ENCODE measurements at places on chromosomes 6 and 20.

- DNase-seq = no peak
These were observed 55.7 kb upstream of the PREP start for GRCh38 chr6:105458551-105458950.

DNA sequence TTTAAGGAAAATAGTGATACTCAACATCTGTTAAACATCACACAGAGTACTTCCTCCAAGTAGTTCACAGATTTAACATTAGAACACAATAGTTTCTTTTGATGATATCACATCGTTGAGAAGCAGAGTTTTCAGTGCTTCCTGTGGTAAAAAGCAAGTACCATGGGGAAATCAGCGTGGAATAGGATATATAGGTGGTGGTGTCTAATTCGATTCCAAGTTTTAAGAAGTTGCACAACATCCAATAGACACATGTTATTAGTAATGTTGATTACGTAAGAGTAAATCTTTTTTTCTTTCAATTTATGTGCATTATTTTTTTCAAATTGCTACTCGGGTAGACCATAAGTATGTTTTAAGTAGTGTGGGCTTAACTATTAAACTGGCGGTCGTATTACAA is 360.7 kb downstream of the NKAIN2 start:
- no peak for DNase-seq

DNA sequence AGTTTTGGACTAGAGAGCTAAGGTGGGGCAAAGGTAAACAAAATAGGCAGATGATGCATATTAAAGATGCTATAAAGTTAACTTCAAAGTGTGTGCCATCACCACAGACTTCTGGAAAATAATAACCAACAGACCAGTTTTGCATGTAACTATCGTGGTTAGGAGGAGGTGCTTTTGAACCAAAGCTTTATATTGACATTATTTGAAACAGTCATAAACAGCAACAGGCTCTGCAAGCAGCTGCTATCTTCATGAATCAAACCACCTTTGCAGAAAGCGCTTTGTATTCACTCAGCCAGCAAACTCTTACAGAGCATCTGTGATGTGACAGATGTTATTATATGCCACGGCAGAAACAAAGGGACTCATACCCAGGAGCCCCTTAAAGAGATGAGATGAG is 81.9 kb downstream of the CRYBG1 start:
- no peak for DNase-seq

GRCh38 chr6:142721215-142721920 is 223.6 kb downstream of the HIVEP2 start:
- DNase-seq = no peak

GRCh38 chr6:109434456-109434855 is 6.0 kb downstream of the PPIL6 start:
- no peak for DNase-seq

DNA sequence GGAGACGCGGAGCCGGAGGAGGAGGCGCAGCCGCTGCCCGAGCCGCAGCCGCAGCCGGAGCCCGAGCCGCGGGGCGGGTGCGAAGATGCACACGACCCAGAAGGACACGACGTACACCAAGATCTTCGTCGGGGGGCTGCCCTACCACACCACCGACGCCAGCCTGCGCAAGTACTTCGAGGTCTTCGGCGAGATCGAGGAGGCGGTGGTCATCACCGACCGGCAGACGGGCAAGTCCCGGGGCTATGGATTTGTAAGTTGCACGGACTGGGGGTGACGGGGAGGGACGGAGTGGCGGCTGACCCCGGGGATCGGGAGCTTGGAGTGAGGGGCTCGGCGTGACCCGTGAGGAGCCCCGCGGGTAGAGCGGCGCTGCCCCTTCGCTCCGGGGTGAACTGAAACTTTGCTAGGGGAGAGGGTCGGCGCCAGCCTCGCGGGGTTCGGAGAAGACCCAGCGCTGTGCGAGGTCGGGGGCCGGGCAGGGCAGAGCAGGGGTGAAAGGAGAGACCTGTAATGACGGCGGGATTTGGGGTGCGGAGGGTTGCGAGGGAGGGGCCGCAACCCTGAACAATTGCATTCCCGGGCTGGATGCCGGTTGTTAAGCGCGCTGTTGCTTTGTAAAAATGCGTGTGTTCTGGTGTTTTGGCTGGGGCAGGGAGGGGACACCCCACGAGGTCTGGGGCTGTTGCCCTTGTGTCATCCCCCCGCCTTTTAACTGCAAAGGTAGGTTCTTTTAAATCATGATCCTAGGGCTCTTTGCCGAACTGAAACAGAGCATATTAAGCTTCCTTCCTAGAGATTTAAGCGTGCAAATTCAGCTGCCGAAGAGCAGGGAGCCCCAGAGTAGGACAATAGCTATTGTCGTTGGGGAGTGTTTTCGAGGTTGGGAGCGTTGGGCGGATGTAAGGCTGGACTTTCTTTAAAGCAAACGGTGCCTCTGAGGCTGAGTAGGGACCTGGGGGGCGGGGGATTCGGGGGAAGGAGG is 628 bp downstream of the RBM24 start:
- no peak for DNase-seq

- DNase-seq = no peak
These were observed 17.6 kb upstream of the SGK2 start for GRCh38 chr20:43541214-43541613.

GRCh38 chr6:144336900-144337299 is 51.8 kb downstream of the UTRN start:
- DNase-seq = no peak

- DNase-seq = no peak
These were observed 50.5 kb downstream of the SCAND1 start for GRCh38 chr20:35903843-35904242.

DNA sequence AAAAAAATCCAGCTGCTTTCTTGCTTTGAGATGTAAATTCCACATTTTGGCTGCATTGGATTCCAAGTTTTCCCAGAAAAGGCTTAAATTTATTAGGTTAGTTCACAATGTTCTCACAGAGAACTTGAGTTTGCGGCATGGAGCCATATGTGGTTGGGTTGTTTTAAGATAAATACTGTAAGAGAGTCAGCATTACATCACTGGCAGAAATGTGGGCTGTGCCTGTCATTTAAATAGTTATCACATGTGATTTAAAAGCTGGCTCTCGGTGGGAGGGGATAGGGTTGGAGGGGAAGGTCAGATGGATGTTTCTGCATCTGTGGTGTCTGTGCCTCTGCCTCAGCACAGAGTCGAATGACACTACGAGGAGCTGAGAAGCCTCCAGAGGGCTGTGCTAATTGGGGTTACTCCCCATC is 73.8 kb upstream of the SCP2D1 start:
- DNase-seq = no peak

GRCh38 chr6:121482004-121482693 is 46.7 kb downstream of the GJA1 start:
- peak; percentile 67 for DNase-seq

GRCh38 chr6:89984926-89985750 is 90.9 kb downstream of the GJA10 start:
- DNase-seq = no peak

- DNase-seq = peak; percentile 53
These were observed 338.9 kb downstream of the ESR1 start for GRCh38 chr6:152146385-152146784.

- peak; percentile 17 for DNase-seq
These were observed 101.0 kb downstream of the NRN1 start for GRCh38 chr6:5905431-5906339.

GRCh38 chr20:17395729-17396128 is 135.4 kb downstream of the BFSP1 start:
- no peak for DNase-seq

GRCh38 chr6:116127771-116128493 is 2.0 kb upstream of the COL10A1 start:
- no peak for DNase-seq

DNA sequence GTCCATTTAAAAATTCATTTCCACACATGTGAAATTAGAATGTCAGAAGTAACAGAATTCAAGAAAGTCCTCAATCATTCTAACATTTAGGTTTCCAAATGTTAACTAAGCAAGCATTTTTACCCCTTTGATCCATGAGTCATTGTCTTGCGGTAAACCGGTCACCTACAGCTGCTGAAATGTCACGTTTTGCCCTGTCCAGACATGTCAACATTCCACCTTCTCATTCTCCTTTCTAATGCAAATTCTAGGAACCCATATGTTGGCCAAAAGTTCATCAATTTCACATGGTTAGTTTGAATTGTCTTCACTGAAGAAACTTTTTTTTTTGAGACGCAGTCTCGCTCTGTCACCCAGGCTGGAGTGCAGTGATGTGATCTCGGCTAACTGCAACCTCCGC is 117.2 kb downstream of the IPCEF1 start:
- no peak for DNase-seq

DNA sequence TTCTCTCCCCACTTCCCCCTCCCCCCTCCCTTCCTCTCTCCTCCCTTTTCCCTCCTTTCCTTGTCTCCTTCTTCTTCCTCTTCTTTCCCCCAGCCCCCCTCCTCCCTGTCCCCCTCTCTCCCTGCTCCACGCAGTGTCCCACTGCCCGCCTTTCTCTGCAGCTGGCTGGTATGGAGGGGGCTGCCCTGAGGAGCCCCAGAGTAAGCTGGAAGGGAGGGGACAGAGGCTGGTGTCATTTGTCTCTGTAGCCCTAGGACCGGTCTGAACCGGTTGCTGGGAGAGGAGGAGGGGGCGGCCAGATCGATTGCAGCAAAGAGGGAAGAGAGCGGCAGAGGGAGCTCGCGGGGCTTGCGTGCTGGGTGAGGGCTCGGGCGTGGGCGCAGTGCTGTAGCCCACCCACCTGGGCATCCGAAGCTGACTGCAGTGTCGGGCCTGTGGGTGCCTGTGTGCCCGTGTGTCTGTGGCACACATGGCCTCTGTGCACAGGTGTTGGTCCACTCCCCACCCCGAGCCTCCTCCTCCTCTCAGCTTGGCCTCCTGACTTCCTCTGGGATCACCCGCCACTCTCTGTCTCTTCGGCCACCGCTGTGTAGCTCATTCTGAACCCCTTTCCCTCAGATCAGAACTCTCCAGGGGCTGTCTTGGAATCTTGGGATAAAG is 50.6 kb downstream of the SRC start:
- no peak for DNase-seq

DNA sequence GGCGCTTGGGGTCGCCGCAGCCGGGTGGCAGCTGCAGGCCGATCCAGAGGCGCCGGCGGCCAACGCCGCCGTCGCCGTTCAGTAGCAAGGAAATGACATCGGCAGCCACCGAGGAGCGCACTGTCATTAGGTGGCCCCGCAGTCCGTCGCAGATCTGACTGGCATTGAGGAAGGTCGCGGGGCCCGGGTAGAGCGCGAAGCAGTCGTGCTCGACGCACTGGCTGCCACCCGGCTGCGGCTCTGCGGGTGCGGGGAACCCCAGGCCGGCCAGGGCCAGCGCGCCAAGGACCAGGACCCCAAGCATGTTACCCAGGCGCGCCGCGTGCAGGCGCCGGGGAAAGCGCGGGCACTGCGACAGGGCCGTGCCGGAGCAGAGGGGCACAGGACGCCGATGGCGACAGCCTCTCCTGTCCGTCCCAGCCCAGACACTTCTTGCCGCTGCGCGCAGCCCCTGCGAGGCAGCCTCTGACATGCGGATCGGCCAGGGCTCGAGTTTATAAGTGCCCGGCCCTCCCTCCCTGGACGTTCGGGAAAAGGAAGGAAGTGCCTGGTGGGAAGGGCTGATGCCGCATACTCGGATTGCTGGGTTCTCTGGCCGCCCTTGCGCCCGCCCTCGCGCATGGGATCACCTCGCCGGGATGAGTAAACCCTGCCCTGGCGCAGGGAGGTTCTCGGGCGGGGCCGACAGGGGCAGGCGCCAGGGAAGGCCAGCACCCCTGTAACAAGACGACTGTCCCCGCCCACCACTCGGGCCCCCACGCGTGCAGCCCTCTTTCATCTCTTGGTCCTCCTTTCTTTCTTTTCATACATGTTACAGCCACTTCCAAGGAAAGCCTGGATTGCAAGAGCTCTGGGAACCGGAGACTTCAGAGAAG is at the start of gene THBD:
Gene THBD (minus strand): TSS at position 472 of the 875 bp plus-strand sequence. CDS start 168 bp downstream, at position 304.
- DNase-seq = no peak

GRCh38 chr6:52410979-52411378 is 9.2 kb upstream of the EFHC1 start:
- no peak for DNase-seq

- no peak for DNase-seq
These were observed 7.0 kb upstream of the FOXF2 start for GRCh38 chr6:1382331-1382882.

Data from HS-27A (cell line).